Activated CD8-positive, alpha-beta memory T cell treated with anti-CD3 and anti-CD28 coated beads for 4 hours (primary cell): ENCODE measurements at places on chromosomes 3 and 15.

- DNase-seq: no peak
Observed at GRCh38 chr15:28886431-28887338, 911 bp downstream of the APBA2 start.

- no peak for DNase-seq
Observed at GRCh38 chr3:31832551-31832950, 148.5 kb downstream of the OSBPL10 start.

- no peak for DNase-seq
Observed at GRCh38 chr3:6025032-6025431, 835.9 kb upstream of the GRM7 start.

DNA sequence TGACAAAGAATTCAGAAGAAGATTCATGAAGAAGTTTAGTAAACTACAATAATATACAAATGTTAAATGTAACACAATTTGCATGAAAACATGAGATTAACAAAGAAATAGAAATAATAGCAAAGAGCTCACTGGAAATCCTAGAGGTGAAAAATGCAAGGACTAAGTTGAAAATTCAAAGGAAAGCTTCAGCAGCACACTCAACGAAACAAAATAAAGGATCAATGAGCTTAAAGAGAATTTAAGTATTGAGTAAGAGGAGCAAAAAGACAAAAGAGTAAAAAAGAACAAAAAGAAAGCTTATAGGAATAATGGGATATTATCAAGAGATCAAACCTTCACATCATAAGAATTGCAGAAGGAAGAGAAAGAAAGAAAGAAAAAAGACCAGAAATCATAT, 583.8 kb upstream of the NECTIN3 start:
- DNase-seq: no peak

GRCh38 chr15:84685304-84685703, 27.3 kb upstream of the NMB start:
- no peak for DNase-seq

DNA sequence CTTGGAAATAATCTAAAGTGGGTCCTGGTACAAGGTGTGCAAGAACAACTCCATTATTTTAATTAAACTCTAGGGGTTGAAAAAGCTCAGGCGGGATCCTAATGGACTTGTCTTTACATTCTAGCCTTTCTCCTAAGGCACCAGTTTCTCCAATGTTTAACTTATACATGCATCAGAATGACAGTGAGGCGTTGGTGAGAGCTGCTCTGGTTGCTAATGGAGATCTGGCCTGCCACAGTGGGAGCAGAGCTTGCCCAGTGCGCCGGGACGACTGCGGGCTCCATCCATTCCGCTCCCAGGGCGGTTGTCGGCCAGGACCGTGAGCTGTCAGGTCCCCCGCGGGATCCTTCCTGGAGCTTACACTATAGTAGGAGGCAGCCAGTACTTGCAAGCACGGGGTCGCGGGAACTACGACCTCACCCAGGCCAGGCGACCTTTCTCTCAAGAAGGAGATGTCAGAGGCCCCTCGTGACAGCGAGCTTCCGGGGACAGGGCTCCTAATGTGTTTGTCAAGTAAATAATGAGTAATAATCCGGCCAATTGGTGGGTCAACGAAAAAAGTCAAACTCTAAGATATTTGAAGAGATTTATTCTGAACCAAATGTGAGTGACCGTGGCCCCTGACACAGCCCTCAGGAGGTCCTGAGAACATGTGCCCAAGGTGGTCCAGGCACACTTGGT, 991 bp upstream of the HIGD1A start:
- DNase-seq: no peak

DNA sequence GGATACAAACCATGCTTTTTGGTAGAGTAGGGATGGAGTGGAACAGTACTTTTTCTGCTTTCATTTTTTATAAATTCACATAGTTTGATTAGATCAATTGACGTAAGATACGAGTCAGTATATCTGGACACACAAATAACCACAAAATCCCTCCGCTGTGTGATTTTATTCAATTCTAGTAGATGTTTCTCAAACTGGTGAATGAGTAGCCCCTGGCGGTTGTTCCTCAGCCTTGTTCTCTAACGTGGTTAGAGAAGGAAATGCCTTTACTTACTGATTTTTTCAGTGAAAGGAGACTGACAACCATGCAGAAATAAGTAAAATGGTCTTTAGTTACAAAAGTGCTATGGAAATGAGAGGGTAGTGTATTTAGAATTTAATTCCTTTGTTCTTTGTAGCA, 161.0 kb downstream of the TCF12 start:
- DNase-seq: no peak

- no peak for DNase-seq
Observed at GRCh38 chr3:100537646-100538338, 45.4 kb downstream of the TMEM45A start.

DNA sequence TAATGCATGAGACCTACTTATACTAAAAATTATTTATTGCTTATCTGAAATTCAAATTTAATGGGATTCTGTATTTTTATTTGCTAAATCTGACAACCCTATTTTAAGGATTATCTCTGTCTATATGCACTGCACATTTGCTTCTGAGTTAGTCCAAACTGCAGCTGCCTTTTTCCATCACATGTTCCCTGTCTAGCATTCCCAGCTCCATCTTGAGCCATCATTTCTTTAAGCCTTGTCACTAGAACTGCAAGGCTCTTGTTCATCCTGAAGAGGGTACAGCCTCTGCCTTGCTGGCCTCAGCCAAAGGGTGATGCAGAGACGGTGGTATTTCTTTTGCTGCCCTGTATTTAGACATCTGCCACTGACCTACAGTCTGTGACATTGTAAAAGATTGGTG, 125.8 kb upstream of the STT3B start:
- DNase-seq: no peak

DNA sequence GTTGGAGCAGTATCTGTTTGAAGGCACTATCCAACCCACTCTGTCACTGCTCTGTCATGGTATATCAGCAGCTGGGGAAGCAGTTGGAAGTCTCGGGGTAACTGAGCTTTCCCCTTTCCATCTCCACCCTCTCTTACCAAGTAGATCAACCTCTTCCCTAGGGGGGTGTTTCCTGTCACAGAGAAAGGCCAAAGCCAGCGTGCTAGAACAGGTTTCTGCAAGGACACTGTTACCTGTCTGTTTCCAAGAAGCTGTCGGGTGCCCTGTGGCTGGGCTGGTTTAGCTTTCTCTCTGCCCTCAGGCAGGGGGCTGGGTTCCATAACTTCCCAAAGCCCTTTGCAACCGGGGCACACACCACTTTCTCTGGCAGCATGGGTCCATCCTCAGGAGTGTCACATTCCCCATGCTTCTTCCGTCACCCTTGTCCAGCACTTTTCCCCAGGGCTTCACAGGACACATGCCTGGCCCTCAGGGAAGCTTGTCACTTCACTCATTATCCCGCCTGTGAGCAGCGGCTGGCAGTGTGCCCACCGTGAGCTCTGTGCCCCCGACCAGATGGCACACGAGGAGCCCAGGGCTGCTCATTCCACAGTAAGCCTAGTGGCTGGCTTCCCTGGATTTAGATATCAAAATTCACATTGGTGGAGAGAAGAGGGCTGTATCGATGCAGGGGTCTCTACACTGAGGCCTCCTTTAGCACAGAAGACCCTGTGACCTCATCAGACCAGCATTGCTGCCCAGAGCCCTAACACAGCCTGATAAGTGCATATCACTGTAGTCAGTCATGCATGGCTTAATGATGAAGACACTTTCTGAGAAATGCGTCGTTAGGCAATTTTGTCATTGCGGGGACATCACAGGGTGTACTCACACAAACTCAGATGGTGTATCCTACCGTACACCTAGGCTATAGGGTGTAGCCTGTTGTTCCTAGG, 205.8 kb downstream of the SLCO3A1 start:
- DNase-seq: no peak

DNA sequence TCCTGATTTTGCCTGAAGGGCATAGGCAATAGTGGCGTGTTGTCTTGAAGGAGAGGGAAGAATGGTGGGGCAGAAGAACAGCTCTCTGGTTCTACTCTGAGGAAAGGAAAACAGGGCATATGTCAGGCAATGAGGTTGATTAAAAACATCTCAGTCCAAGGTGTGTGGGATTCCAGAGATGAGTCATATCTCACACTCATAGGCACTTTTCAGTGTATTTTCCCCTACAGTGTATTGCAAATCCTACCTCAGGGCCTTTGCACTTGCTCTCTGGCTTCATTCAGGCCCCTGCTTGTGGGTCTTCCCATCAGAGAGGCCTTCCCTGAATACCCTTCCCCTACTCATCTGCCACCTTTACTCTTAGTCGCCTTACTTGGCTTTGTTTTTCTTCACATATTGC, 107.8 kb downstream of the SLCO3A1 start:
- DNase-seq: no peak

GRCh38 chr15:82531496-82532382, 8.5 kb downstream of the RPS17 start:
- no peak for DNase-seq

GRCh38 chr15:79970624-79971434, at the start of gene BCL2A1:
BCL2A1 (minus strand) TSS chr15:79971196; CDS start chr15:79971119, 77 bp downstream.
- peak; percentile 52 for DNase-seq

DNA sequence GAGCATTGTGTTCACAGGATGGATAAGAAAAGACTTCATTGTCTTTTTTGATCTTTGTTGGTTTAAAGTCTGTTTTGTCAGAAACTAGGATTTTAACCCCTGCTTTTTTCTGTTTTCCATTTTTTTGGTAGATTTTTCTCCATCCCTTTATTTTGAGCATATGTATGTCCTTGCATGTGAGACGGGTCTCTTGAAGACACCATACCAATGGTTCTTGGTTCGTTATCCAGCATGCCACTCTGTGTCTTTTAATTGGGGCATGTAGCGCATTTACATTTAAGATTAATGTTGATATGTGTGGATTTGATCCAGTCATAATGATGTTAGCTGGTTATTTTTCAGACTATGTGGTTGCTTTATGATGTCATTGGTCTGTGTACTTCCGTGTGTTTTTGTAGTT, 687.0 kb downstream of the NAALADL2 start:
- no peak for DNase-seq

DNA sequence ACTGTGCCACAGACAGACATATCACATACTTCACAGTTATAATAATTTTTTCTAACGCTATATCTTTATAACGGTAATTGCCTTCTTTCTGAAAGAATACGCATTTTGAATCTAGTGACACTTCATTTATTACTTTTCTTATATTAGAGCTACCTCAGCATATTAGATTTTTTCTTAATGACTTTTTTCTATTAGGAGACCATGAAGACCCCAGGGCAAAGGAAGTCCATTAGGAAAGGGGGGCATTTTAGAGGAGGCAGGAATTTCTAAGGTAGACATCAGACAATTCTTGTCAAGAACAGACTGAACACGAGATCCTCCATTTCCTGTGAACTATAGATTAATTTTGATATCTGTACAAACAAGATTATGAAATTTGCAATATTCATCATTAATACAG, 90.5 kb upstream of the NSMCE3 start:
- DNase-seq: no peak

- no peak for DNase-seq
Observed at GRCh38 chr3:46406443-46406787, 451 bp downstream of the CCR5AS start.

- no peak for DNase-seq
Observed at GRCh38 chr15:65418596-65418995, 4.2 kb downstream of the IGDCC4 start.

DNA sequence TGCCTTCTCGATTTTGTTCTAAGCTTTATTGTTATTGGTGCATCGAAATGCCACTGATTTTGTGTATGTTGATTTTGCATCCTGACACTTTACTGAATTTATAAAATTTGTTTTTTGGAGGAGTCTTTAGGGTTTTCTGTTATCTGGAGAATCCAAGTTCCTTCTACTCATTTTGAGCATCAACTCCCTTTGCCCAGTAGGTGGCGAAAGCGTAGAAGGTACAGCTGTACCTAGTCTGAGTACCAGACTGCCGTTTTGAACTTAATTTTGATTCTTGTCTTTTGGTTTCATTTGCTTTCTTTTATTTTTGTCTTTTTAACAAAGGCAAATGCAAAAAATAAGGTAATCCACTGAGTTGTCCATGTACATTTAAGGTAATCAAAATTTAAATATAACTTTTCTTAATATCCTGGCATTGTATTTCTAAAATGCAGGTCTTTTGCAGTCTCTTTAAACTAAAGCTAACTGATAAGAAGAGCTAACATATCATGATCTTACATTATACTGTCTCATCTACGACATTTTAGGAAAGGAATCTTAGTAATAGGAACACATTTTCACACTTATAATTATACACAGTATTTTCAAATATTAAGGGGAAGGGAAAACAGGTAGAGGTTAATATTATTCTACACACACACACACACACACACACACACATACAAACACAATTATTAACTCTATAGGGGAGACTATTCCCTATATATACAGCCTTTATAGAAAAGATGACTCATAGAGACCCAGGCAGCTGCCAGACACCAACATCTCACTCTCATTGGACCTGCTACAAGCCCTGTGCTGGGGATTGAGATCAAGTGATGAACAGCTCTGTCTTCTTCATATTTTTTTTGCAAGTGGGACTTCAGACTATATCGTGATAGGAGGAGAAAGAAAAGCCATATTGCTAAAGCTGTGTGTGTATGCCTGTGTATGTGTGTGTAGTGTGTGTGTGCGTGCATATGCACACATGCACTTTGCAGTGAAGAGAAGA, 71.8 kb downstream of the SYNPR start:
- no peak for DNase-seq

GRCh38 chr3:39407773-39408492, 1.4 kb downstream of the RPSA start:
- no peak for DNase-seq

GRCh38 chr3:113588806-113589205, 56.5 kb downstream of the SIDT1 start:
- DNase-seq: no peak

GRCh38 chr3:189900578-189900977, 220.1 kb downstream of the P3H2 start:
- DNase-seq: no peak

DNA sequence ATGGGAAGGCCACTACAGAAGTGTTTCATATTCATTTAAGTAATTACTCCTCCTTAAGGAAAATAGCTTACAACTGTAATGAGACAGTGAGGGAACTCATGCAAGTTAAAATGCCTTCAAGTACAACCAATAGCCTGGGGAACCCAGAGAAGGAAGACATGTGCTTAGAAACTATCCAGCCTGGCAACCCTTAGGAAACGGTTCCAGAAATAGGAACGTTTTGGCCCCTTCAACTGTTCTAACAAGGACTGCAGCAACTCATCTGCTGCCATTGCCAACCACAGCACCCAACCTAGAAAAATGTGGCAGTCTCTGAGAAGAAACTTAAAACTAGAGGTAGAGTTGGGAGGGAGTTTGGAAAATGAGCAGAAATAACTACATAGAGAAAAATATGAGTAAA, 147.5 kb upstream of the STRIT1 start:
- DNase-seq: no peak

DNA sequence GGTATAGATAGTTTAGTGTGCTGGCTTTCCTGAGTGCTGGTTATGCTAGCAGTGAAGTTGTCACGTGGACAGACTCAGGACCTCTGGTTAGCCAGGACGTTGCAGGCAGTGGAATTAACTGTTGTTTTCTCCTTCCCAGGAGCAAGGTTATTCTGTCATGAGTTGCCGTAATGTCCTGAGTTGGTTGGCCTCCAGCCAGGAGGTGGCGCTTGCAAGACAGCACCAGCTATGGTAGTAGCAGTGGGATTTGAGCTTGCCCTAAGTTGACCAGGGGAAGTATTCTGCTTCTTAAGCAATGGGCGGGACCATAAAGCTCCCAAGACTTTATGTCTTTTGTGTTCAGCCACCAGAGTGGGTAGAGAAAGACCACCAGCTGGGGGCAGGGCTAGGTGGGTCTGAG, 240.7 kb upstream of the DNAJC19 start:
- DNase-seq: no peak

GRCh38 chr3:185961675-185962232, 23.9 kb upstream of the TRA2B start:
- no peak for DNase-seq
